Tongue (tissue), 3 donors: ENCODE measurements at places on chromosomes 7 and 10. TPM values are rescaled to one million over a fixed set of nuclear protein-coding genes. Genes with fewer than 3 reads are reported as not detected.

CALY gene
- not detected for total RNA-seq

DNA sequence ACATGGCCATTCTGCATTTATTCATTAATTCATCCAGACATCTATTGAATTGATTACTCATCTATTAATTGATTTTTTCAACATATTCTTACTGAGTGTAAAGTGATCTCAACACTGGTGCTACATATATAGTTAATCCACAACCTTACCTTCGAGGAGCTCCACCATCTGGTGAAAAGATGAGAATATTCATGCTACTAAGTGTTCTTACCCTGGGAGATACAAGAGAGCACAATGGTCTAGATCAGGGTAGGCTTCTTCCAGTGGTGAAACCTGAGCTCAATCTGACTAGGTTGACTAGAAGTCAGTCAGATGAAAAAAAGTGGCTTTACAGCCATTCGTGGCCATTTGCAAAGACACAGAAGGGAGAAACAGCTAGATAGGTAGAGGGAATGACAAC lies 507.4 kb downstream of the ANKRD7 start:
- DNase-seq, result no peak

NPM3 gene
- 34.0 TPM for total RNA-seq

DNA sequence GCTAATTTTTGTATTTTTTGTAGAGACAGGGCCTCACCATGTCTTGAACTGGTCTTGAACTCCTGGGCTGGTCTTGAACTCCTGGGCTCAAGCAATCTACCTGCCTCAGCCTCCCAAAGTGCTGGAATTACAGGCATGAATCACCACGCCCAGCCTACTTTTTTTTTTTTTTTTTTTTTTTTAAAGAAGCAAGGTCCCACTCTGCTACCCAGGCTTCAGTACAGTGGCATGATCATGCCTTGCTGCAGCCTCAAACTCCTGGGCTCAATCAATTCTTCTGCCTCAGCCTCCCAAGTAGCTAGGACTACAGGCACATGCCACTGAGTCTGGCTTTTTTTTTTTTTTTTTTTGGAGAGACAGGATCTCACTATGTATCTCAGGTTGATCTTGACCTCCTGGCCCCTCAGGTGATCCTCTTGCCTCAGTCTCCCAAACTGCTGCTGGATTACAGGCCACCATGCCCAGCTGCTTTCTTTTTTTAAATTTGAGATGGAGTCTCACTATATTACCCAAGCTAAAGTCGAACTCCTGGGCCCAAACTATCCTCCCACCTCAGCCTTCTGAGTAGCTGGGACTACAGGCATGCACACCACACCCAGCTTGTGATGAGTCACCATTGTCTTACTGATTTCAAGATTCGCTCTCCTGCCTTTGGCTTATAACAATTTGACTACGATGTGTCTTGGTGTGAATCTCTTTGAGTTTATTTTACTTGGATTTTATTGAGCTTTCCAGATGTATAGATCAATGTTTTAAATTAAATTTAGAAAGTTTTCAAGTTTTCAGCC lies 9.0 kb downstream of the RPEL1 start:
- DNase-seq, result no peak

DNA sequence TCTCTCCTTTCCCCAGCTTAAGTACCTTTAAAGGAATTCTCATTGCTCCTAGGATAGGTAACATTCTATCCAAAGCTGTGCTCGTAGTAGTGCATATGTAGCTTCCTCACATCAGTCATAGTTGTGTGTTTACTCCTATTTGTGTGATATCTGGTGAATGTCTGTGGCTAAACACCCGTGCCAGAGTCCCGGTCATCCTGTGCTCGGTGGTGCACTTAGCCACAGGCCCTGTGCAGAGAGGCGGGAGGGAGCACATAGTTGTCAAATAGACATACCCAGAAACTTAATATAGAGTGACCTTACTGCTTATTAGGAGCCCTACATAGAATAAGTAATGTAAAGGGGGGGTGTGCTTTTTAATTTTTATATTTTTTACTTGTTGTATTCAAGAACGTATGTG lies 76.6 kb downstream of the RBM33 start:
- no peak for DNase-seq

GRCh38 chr7:148304456-148304855 lies 286.1 kb upstream of the C7orf33 start:
- DNase-seq, result no peak

DNA sequence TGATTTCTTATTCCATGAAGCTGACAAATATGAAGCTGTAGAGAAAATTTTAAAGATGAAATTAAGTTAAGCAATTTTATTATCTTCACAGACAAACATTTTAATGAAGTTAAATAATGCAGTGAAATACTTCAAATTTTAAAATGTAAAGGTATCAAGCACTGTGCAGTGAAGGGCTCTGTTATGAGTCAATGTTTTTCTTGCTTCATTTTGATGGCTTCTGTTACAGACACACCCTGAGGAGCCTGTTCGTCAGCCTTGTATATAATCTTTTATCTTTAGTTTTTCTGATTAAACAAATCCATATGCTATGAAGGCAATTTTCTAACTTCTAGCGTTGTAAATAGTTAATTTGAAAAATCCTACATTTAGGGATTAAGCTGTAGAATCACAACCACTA lies 18.5 kb downstream of the VSTM2A start:
- DNase-seq, result no peak

GGCT gene
- 30.3 TPM for total RNA-seq

- DNase-seq, result no peak
Observed at GRCh38 chr7:158741294-158741666, 36.7 kb upstream of the NCAPG2 start.

- DNase-seq, result no peak
Observed at GRCh38 chr10:103745341-103746247, 109.8 kb downstream of the SH3PXD2A start.

- DNase-seq, result no peak
Observed at GRCh38 chr7:96649981-96650380, 59.7 kb downstream of the SEM1 start.
